Stimulated activated CD4-positive, alpha-beta T cell treated with anti-CD3 and anti-CD28 coated beads, TNF-alpha, amount 100 ng/mL, for 1 hour (primary cell): ENCODE measurements at places on chromosomes 16 and 17.

DNA sequence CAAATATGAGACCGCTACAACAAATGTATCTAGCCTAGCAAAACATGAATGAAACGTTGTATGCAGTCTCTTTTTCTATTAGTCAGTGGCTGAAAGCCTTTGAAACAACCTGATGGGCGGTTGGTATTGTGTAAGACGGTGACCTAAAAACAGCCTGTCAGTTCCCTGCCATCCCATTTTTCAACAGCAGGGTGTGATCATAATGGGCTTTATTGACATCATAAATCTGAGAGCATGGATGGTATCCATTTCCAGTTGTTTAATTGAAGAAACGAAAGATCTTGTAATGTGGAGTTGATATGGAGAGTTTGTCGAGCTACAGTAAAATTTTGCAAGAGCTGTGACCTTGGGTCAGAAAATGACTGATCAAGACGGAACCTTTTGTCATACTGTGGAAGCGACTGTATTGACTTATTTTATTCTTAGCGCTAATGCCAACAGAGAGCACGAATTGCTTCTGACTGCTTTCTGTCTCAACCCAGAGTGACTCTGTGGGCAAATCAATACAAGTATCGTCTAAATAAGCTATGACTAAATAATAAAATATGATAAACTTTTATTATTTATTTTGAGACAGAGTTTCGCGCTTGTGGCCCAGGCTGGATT lies 12.3 kb upstream of the MEIOB start:
- DNase-seq: no peak

DNA sequence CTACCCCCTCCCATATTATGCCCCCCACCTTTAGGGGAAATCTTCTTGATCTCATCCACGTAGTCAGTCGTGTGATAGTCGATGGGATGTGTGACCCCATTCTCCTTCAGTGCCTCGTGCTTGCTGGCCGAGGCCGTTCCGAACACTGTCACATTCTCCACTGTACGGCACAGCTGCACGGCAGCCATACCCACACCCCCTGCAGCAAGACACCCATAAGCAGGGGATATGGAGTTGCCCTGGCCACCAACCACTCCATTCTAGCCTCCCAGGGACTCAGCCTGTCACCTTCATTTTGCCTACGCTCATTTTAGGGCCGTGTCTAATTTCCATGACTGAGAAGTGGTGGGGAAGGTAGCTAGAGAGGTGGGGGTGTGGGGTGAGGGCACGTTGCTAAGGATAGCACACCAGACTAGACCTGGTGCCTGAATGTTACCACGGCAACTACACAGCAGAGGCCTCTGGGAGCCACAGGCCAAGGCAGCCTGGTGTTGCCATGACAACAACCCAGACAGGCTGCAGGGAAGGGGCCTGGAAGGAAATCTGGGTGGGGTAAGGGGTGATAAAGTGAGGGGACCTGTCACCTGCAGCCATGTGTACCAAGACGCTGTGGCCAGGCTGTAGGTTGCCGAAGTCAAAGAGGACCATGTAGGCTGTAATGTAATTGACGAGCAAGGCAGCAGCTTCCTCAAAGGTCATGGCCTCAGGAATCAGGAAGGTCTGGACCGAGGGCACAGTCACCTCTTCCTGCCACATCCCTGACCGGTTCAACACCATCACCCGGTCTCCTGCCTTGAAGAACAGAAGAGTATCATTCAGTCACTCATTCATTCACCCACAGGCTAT lies 4.0 kb downstream of the VAT1 start:
- no peak for DNase-seq

DNA sequence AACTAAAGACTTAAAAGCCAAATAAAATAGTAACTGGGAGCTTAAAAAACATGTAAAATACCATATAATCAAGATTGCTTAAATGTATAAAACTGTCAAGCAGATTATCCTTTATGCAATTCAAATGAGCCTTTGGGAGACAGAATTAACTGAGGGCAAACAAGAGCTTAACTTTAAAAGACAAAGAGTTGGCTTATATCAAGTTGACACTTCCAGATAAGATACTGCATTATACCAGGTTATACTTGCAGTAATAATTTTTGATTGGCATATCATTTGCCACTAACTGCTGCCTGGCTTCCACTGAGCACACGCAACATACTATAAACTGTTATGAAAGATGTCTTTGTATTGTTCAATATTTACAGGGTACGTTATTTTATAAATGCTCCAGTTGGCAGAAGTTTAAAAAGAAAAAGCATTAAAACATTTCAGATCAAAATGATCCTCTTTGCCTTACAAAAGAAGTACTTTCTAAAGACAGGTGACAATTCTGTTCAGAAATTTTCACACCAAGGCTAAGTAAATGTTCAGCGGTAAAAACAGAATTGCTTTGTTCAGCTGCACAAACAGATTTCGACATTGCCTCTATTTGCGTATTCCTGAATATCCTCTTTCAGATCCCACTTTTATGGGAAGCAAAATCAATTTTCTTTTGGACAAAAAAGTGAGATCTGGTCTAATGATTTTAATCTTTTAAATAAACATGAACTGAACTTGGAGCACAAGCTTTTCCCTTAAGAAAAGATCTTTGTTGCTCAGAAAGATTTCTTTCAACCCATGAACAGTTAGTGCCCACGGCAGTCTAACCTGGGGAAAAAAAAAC lies 50.7 kb downstream of the TOX3 start:
- no peak for DNase-seq

- DNase-seq: no peak
Measured at GRCh38 chr16:53821487-53821886, 117.5 kb downstream of the FTO start.

DNA sequence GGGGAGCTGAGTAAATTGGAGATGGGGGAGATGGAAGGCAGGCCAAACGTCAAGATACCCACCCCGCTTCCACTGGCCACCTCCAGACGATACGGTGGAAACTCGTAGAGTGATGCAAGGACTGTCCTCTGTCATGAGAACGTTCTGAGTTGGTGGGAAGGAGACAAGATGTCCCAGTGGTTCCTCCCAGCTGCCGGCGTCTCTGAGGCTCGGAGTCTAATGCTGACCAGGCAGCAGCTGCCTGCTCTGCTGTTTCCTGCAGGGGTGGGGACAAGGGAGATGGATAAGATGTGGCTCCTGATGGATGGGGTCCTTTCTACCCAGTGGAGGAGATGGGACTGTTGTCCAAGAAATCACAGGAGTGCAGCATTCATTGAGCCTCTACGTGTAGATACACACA lies 28.2 kb upstream of the C1QL1 start:
- no peak for DNase-seq

GRCh38 chr16:10577305-10578202 lies 2.8 kb downstream of the EMP2 start:
- no peak for DNase-seq

DNA sequence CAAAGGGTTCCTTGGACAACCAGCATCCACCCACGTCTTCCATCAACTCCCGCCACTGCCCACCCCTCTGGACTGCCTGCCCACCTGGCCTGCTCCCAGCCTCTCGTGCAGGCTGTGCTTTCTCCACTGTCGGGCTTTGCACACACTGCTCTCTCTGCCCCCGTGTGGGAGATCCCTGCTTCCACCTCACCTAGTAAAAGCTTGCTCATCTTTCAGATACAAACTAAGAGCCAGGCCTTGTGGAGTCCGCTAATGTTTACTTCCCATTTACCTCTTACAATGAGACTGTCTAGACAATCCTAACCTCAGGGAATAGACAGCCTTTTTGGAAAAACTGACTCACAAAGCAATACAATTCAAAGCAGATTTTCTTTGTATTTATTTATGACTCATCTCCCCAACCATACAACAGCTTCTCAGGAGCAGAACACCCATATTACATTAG lies 67.6 kb downstream of the USP31 start:
- DNase-seq: no peak

- DNase-seq: no peak
Measured at GRCh38 chr16:71628810-71629209, 2.8 kb downstream of the MARVELD3 start.

GRCh38 chr16:1938316-1938715 lies 4.7 kb downstream of the MSRB1 start:
- DNase-seq: no peak

GRCh38 chr17:6429266-6429665 lies 5.7 kb downstream of the AIPL1 start:
- DNase-seq: no peak

- DNase-seq: peak; percentile 24
Measured at GRCh38 chr17:2398655-2399571, 1.9 kb downstream of the MNT start.

DNA sequence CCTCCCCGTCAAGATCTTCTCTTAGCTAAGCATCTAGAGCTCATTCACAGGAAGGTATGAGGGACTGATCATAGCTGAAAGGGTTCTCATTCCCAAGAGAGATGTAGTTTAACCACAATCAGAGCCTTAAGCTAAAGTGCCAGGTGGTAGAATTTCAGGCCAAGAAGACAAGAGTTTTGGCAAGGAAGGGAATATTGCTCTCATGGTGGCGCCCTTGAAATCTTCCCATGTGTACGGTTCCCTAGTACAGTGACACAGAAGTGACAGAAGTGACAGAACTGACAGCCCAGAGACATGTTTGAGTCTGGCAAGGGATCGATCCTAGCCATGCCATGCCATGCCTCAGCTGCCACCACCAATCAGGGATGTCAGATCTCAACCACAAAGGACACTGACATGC lies 2.5 kb downstream of the GRIN2C start:
- no peak for DNase-seq

DNA sequence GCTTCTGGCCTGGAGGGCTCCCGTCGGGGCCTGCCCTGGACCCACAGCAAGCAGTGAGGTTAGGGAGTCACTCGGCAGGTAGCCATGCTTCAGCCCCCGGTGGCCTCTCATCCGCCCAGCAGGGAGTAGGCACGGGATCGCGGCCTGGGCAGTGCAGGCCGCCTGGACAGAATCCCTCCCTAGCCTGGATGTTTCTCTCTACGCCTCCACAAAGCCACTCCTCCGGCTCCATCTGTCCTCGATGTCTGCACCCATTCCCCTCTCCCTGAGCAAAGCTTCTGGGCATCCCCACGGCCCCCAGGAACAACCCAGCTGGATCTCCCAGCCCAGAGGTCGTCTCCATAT lies 145.2 kb downstream of the RBFOX3 start:
- DNase-seq: no peak

GRCh38 chr17:67506966-67507365 lies 129.9 kb downstream of the PITPNC1 start:
- no peak for DNase-seq

DNA sequence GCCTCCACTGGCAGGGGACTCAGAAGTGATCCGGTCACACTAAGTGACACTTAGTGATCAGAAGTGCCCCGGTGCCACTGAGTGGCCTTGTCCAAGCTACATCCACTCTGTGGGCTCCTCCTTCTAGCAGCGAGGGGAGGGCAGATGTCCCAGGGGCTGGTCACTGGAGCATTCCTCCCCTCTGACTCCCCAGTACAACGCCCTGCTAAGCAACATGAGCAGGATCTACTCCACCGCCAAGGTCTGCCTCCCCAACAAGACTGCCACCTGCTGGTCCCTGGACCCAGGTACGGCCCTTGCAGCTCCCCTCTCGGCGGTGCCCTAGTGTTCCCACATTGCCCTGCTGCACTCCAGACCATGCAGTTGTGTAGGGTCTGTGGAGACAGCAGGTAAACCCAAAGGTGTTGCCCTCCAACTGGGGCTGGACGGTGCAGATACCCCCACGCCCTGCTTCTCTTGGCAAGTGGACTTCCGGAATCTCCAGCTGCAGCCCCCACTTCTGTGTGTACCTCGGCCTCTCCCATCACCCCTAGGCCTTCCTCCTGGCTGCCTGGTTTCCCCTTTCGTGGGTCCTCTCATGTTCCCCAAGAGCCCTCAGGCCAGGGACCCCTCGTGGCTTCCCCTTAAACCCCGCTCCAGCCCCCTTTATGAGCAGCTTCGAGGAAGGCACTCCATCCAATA lies 2.1 kb downstream of the ACE start:
- peak; percentile 63 for DNase-seq

DNA sequence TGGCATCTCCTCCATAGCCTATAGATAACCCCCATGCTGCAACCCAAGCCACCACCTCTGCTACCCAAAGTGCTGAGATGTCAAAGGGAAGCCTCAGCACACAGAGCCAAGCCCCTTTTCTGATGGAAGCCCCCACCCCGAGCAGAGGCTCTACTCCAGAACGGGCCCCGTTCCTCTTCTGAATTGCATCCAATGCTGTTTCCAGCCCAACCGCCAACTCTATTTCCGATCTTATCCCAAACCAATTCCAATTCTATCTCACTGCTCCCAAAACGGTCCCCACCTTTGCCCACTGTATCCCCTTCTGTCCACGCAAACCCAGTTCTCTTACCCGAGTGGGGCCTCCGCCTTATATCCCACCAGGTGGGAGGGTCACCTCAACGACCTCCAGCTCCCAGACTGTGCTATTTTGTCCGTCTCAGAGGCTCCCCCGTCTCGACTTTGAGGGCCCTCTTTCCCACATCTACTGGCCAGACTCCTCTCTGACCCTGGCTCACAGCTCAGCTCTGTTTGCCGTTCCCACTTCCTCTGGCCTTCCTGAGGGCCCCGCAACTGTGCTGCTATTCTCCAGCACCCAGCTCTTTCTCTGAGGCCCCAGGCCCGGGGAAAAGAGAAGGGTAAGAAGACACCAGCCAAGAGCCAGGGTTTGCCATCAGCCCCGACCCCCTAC lies 487 bp downstream of the SRL start:
- DNase-seq: no peak

GRCh38 chr17:36833279-36833678 lies 104.0 kb upstream of the LHX1 start:
- DNase-seq: no peak

DNA sequence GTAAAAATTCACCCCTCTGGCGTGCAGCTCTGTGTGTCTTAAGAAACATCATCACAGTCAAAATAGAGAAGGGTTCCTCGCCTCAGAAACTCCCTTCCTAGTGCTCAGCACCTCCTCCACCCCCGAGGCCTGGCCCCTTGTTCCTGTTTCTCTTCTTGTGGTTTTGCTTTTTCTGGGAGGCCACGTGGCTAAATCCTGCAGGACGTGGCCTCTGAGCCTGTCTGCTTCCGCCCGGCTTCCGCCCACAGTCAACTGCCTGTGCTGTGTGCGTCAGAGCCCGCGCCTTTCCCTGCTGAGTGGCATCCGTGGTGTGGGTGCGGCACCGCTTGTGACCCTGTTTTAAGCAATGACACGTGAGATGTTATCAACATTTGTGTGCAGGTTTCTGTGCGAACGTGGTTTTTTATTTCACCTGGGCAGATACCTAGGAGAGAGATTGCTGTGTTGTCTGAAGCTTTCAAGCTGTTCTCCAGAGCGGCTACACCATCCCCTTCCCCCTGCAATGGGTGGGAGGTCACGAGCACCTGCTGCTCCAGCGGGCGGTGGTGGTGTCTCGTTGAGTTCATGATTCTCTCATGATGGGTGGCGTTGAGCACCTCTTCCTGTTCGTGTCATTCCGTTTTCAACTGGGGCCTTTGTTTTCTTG lies 21.7 kb downstream of the ACSF3 start:
- DNase-seq: peak; percentile 74

- no peak for DNase-seq
Measured at GRCh38 chr16:85628645-85629044, 15.5 kb downstream of the GSE1 start.

DNA sequence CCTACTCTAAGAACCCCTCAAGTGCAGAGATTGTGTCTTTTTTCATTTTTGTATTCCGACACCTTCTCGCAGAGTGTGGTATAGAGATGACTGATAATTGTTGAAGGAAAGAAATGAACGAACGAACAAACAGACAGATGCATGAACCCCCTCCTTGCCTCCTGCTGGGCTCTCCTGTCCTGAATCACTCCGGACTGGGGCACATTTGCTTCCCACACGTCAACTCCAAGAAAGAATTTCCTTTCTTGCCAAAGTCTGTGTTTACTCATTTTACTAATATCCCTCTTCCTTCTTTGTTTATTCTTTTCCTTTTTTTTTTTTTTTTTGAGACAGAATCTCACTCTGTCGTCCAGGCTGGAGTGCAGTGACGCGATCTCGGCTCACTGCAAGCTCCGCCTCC lies 37.5 kb upstream of the BHLHA9 start:
- DNase-seq: no peak

- DNase-seq: no peak
Measured at GRCh38 chr16:65697521-65697920, 575.7 kb upstream of the CDH11 start.
